ENCODE measurements at places on chromosomes 2 and 18.

DNA sequence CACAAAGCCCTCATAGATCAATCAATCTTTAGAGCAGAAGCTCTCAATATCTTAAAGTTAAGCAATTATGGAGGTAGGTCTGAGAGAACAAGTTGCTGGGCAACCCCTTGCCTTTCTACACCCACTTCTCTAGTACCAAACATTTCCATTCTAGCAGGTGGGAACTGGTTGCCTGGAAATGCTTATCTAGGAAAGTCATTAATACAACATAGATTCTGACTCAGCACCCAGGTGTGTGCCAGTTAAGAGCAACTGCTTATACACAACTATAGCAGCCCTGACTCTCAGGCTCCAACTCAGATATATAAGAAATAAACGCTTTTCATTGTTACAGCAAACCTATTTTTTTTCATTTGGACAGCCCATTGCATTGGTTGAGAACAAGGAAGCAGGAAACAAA lies 237.7 kb downstream of the IRS1 start:
- no peak for DNase-seq

DNA sequence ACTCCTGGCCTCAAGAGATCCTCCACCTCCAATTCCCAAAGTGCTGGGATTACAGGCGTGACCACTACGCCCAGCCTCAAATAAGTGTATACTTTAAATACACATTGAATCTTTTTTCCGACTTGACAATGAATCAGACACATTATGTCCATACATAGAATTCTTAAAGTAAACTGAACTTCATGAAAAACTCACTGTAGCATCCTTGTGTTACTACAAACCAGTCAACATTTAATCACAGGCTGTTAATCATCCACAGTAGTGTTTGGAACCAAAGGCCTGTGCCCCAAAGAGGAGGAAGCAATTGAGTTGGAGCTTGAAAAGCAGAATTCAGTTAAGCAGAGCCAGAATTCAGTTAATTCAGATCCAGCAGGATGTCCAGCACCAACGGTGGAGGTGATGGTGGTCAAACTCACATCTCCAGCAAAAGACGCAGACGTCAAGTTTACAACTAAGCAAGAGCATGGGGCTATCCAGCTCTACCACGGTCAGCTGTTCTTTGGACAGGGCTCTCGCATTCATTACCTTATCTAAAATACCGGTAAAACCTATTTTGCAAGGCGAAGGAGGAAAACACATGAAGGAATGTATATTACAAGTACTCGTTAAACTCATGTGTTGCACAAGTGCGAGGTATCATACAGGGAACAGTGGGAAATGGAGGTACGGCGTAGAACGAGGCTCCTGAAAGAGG lies 1.2 kb downstream of the SLC39A6 start:
- no peak for DNase-seq

DNA sequence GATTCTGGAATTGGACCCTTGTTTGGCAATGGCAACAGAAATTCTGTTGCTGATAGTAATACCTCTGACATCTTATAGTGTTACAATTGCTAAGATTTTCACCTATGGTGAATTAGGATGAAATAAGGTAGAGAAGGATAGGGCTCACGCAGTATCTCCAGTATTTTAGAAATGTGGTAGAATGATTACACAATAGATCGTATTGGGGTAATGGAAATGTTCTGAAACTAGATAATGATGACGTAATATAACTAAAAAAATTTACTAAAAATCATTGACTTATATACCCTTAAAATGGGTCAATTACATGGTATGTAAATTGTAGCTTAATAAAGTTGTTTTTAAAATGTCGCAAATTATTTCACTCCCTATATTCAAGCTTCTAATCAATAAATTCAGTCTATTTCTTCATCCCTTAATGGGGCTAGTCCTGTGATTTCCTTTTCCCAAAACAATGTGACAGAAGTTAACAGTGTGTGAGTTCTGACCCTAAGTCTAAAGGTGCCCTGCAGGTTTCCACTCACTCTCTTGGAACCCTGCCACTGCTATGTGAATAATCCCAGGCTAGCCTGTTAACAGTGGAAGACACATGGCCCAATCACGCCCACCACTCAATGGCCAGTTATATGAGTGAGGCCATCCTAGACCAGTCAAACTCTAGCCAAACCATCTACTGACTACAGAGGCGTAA lies 31.2 kb downstream of the USP37 start:
- DNase-seq = no peak

- no peak for DNase-seq
Measured at GRCh38 chr18:36628435-36629137, 200.2 kb downstream of the TPGS2 start.

GRCh38 chr18:58046794-58047555 lies 2.9 kb downstream of the NEDD4L start:
- DNase-seq = no peak

GRCh38 chr2:12177455-12178288 lies 431.2 kb downstream of the LPIN1 start:
- peak; percentile 68 for DNase-seq

- DNase-seq = no peak
Measured at GRCh38 chr18:6269660-6270332, 144.9 kb downstream of the L3MBTL4 start.

DNA sequence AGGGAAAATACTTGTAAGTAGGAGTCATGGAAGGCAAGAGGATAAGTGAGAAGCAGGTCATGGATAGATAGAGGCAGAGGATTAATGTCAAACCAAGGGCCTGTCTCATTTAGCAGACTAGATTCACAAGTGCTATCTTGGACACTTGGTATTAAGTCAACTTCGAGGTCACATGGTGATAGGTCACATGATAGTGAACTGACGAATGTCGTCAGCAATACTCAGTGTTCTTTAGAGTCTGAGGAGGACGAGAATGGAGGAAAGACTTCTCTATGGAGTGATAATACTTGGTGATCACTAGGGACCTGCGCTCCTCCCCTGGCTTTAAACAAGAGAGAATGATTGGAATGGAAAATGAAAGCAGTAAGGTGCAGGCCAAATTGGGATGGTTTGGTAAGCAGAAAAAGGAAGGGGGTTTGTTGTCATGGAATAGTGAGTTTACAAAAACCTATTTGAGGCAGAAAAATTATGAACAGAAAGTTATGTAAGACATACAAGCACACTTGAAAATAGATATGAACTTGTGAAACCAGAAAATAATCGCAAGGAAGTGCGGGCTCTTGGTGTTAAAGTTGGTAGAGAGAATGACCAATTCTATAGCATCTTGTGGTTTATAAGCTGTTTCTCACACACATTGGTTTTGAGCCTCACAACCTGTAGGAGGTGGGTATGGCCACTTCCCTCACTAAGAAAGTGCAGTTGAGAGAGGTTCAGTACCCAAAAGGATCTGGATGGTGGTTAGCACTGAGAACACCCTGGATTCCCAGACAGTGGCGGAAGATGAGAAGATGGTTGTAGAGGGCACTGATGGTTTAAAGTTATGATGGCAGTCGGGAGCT lies 141.5 kb downstream of the WDSUB1 start:
- DNase-seq = no peak

DNA sequence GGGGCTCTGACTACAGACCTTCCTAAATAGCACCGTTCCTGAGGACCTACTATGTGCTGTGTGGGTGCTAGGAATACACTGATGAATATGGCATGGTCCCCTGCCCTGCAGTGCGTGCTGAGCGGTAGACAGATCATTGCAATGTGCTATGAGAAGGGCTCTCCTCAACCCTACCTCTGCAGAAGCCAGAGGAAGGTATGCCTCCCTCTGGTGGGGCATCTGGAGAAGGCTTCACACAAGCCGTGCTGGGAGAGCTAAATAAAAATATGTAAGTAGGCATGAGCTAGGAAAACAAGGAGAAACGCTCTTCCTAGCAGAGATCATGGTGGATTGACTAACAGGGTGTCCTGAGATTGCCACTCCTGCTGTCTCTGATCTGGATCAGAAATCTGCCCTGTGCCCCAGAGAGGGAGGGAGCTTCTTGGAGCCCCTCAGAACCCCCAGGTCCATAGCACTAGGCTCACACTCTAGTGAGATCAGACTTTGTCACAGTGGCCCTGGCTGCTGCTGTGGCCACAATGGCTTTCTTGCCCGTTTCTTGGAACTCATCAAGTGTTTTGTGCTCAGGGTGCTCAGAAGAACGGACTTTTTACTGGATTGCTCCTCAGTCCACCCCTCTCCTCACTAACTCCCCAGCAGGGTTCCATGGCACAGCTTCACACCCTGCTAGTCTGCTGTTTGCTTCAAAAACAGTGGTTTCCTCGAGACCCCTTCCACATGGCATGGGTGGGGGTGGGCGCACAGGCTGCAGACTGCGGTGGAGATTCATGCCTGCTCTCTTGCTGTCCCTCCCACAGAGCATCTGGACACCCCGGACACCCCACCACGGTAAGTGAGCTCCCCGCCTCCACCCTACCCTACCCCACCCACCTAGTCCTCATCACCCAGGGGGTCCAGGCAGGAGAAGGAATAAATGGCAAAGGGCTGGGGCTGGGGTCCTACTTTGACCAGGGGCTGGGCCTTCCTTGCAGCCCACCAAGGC lies 14.2 kb downstream of the SIGLEC15 start:
- DNase-seq = no peak

DNA sequence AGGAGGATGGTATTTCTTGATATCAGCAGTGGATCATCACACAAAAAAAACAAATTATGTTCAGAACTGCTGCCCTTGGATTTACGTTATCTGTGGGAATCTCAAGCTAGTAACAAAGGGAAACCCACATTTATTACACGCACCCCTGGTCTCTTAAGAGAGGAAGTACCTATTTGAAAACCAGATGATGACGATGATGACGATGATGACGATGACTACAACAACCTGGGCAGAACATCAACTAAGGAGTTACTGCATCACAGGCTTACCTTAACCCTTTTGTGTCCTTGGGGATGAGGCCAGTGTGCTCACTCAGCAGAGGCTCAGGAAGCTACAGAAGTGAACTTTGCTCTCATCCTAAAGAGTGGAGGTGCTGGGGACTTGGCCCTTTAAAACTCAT lies 169.4 kb downstream of the FSHR start:
- no peak for DNase-seq

GRCh38 chr2:86592547-86593230 lies 29.4 kb upstream of the CHMP3 start:
- DNase-seq = peak; percentile 11

DNA sequence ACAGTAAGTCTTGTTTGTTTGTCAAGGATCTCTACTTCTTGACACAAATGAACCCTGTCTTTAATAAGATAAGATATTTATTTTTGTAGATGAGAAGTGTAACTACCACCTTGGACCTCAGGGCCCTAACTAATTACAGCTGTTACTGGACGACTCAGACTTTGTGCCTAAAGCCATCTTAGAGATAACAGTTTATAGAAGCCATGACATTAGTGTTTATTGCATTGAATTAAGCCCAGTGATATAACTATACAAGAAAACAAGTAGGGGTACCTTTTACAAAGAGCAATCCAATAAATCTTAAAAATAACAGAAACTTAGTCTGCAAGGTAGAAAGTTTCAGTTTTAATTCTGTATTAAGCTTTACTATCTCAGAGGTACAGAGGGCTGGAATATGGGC lies 119.0 kb downstream of the HIBCH start:
- DNase-seq = no peak

- DNase-seq = no peak
Measured at GRCh38 chr2:122203523-122203922, 448.1 kb downstream of the TSN start.

- no peak for DNase-seq
Measured at GRCh38 chr2:170923799-170924198, 5.3 kb upstream of the GORASP2 start.

GRCh38 chr2:85705680-85706039 lies 11.5 kb downstream of the GNLY start:
- DNase-seq = peak; percentile 56

DNA sequence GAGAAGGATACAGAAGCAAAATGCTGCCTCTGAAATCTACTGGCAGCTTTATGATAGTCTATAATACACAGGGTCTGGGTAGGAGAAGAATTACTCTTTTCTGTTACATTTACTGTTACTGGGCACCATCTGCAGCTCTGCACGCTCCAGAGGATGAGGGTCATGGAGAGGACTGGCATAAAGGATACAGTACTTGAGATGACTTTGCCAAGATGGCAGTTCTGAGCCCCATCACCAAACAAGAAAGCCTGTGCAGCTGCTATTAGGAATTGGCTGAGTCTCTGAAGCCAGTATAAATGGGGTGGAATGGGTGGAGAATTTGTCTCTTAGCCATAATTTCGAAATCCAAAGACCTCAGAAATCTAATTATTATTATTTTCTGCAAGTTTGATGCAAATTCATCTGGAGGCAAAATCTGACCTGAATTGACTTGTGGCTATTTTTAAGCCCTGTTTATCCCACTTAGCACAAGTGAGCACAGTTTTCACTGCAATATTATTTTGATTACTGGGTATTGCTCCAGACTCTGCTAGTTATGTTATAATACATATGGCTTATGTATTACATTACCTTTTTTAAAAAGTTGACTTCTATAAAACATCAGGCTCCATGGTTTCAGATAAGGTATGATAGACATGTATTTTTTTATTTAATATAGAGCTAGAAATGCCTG lies 579.5 kb downstream of the MBD2 start:
- no peak for DNase-seq

- DNase-seq = no peak
Measured at GRCh38 chr2:172572981-172573380, 17.1 kb downstream of the PDK1 start.

- DNase-seq = no peak
Measured at GRCh38 chr2:230224458-230224857, 1.1 kb upstream of the SP140 start.

DNA sequence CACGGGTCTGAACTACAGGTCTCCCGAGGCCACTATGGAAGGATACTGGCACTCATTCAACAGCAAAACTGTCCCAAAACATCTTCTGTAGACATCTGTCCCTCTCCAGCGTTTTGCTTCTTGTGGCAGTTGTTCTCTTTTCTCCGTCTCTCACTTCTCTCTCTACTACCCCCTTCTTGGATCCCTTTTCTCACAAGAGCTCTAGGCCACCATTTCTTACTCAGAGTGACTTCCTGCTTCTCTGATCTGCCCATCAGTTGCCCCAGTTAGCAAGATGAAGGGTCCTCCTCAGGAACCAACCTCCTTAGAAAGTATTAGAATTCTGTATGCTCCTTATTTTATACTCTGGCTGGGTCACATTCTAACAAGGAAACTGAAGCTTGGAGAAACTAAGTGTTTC lies 32.6 kb downstream of the BCL2 start:
- DNase-seq = no peak

GRCh38 chr2:110816404-110817365 lies 84.3 kb downstream of the ACOXL start:
- DNase-seq = no peak

GRCh38 chr18:76507830-76508385 lies 12.9 kb upstream of the ZNF516 start:
- no peak for DNase-seq

GRCh38 chr2:148031152-148031551 lies 10.3 kb downstream of the MBD5 start:
- no peak for DNase-seq

All from right cardiac atrium (tissue), 5 donors.